ENCODE measurements at places on chromosomes 6 and 20.

DNA sequence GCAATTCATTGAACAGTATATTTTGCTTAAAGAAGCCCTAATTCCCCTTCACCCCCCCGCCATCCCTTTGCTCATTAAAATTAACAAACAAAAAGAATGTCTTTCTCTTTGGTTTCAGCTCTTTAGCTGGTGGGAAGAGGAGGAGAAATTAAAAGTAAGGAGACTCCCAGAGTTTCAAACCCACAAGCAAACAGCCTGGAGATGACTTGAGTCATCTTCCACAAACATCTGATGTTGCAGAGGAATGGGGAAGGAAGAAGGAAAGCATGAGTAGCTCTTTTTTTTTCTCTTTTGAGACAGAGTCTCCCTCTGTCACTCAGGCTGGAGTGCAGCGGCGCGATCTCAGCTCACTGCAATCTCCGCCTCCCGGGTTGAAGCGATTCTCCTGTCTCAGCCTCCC lies 189.6 kb downstream of the ADAT2 start:
- no peak for DNase-seq

DNA sequence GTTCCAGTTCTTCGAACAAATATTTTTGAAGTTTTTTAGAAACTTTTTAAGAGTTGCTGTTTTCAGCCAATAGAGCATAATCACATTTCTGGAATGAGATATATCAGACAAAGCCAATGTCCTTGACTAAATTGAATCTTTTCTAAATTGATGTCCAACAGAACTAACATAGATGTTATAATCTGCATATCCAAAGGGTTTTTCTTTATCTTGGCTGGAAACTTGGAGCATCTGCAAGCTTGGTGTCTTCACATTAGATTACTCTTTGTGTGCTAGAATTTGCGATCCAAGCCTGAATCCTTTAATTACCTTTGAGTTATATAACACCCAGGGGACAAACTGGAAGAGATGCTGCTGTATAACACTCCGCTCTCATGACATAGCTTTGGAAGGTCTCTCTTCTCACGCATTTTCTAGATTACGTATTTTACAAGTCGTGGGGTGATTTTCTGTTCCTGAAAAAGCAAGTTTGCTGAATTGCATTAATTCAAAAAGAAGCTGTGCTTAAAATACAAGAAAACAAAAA lies 64.4 kb upstream of the FUCA2 start:
- no peak for DNase-seq

DNA sequence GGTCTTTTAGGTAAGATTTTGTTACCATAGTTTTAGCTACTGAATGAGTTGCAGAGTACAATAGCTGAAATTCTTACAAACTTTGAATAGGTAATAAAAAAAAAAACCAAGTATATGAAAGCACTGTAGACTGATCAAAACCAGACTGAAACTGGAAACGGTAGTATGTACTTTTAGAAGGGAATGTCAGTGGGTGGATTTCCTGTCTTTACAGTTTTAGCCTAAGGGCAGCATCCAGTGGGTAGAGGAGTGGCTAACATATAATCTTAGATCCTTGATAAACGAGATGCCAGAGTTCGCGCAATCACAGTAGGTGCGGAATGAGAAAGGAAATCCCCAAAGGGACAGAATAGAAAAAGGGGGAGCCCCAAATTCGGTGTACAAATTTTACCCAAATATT lies 385.9 kb upstream of the RUNX2 start:
- DNase-seq: no peak

- no peak for DNase-seq
These were observed 611 bp upstream of the RAB22A start for GRCh38 chr20:58308680-58309527.

DNA sequence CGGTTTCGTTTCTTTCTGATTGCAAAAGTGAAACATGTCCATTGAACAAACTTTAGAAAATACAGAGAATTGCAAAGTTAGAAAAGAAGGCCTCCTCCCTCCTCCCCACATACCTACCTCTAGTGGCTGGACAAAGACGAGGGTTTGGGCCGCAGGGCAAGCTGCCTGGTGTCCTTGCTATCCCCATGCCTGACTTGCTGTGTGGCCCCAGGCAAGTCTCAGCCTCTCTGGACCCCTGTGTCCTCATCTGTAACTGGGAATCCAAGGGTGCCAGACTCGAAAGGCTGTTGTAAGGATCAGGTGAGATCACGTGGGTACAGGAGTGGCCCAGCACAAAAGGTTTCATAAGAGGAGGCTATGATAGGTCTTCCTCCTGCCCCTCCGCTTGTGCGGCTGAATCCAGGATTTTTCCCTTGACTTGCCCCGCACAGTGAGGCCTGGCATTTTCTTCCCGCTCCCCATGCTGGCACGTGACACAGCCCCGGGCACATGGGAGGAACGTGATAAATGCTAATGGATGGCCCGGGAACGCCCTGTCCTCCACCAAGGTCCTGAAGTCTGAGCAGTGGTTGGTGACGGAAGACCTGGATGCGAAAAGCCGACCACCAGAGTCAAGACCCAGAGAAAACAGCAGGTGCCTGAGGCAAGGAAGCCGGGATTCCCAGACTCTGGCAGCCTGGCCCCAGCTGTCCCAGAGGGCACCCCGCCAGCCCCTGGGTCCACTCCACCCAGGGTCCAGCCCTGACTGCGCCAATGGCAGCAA lies 55.8 kb downstream of the UBE2V1 start:
- DNase-seq: no peak

- DNase-seq: no peak
These were observed 300.3 kb downstream of the LAMA2 start for GRCh38 chr6:129183187-129183591.
